ENCODE measurements at places on chromosomes 1 and 21.

DNA sequence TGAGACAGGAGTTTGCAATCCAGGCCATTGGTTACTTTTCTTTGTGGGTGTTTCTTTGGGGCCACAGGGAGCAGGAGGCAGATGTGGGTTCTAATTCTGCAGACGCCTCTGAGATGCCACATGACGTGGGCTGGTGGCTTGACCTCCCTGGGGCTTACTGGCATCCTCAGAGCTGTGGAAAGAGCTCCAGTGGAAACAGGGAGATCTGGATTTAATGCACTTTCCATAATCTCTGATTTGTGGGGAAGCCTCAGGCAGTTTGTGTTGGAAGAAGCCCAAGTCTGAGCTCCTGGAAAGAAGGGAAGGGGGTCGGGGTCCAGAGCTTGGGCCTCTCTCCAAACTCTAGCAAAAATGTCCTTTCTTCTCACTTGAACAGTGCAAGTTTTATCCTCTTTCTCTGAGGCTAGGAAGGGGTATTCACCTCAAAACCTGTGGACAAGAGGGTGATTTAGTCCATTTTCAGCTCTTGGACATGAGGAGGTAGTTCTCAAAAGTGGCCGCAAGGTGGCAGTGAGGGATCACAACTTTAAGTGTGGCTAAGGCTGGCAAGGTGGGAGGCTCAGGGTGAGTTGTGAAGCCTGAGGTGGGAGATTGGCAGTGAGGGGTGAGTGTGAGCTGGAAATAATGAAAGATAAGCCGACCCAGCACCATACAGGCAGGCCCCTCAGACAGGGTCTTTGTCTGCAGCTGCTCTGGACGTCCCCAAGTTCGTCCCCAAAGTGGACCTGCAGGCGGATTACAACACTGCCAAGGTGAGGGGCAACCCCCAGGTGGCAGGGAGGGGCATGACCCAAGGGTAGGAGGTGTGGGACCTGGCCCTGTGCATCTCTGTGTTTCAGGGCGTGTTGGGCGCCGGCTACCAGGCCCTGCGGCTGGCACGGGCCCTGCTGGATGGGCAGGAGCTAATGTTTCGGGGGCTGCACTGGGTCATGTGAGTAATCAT, 9.2 kb downstream of the IKBKE start:
- DNase-seq, result peak; percentile 55

GRCh38 chr1:208944981-208945451, 638.5 kb upstream of the CAMK1G start:
- DNase-seq, result no peak

DNA sequence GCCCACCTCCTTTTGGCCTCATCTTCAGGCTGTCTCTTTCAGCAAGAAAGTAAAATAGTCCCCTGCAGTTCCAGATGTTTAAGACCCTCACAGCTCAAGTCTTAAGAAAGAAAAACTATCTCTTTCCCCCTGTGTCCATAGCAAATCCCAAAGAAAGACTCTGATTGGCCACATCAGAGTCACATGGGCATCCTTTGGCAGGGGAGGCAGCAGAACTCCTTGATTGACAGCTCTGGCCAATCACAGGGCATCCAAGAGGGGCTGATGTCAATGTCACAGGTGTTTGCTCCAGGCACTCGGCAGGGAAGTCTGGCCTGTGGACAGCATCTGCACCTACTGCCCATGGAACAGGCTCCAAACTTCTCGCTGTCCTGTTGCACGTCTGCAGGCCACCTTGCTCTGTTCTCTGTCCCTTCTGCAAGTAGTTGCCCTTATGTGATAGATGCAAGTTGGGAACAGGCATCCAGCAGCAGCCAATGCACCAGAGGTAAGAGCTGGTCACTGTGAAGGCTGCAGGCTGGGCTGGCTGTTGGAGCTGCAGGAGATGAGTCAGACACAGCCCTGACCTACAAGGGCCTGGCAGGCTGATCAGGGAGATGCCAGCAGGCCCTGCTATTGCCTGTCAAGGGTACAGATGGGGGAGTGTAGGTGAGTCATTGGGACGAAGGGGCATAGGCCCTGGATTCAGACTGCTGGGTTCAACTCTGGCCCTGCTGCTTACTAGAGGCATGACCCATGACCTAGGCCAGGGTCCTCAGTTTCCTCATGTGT, 96.8 kb upstream of the TMEM51 start:
- peak; percentile 69 for DNase-seq

DNA sequence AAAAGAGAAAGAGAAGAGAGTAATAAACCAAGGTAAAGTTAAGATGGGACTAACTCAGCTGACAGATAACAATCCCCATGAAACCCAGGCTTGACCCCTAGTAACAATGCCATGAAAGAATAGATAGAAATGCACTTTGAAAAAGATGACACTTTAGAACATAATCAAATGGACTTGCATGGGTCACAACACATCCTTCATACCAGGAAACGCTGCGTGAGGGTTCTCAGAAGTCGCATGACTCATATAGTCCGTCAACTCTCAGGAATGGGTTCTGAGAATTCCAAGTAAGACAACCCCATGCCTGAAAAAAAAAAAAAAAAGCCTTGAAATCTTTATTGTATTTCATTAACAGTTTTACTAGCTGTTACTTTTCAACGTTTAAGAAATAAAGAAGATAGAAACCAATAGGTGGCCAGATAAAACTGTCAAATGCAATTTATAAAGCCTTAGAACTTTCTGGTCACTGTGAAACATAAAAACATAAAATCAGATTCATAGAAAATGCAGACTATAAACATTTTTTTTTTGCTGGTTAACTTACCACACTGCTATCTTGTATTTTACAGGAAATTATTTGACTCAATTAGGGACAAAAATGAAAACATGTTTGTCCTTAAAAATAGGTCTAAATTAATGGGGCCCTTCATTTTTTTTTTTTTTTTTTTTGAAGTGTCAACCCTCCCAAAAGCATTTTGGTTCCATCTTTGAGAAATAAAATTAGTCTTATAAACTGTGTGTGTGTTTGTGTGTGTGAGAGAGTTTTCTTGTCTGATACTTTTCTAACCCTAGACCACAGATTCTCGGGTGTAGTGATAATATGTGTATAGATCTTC, 202.1 kb downstream of the NCAM2 start:
- peak; percentile 95 for DNase-seq

- no peak for DNase-seq
These were observed 5.6 kb upstream of the PADI3 start for GRCh38 chr1:17243274-17243673.
